ENCODE measurements at places on chromosomes 3 and 15. TPM values are rescaled to one million over a fixed set of nuclear protein-coding genes. Genes with fewer than 3 reads are reported as not detected.
A peak's percentile ranks its signal among the peaks of the same experiment; 100 is the strongest.

GRCh38 chr15:34065261-34065660, 26.3 kb upstream of the AVEN start:
- no peak for DNase-seq

DNA sequence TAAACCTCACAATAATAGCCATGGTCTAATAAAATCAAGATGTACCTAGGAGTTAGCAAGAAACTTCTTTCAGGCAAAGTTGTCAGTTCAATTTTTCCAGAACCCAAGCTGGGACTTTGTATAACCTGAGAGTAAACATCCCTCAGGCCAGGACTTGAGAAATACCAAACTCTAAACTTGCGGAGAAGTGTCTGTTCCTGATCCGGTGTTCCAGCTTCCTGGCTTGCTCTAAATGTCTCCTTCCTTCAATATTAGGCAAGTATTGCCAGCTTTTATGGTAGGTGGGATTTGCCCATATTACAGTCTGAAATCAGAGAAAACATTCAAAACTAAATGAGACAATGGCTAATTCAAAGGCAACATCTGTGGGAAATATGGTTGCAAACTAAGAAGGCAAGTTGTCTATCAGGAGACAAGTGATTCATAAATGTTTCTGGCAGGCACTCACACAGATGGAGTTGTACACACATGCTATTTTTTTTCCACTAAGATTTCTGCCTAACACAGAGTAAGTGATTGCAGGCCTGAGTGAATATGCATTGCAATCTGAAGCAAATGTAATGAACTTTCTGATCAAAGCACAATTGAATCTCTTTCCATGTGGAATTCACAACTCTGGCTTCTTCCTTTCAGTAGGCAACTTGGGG, 88.3 kb upstream of the COL8A1 start:
- DNase-seq: no peak

GRCh38 chr3:53361852-53362251, 14.5 kb upstream of the DCP1A start:
- DNase-seq: no peak

GRCh38 chr3:81299481-81299880, 462.0 kb downstream of the GBE1 start:
- no peak for DNase-seq

GRCh38 chr3:126549861-126550487, 8.8 kb downstream of the C3orf22 start:
- DNase-seq: no peak

DNA sequence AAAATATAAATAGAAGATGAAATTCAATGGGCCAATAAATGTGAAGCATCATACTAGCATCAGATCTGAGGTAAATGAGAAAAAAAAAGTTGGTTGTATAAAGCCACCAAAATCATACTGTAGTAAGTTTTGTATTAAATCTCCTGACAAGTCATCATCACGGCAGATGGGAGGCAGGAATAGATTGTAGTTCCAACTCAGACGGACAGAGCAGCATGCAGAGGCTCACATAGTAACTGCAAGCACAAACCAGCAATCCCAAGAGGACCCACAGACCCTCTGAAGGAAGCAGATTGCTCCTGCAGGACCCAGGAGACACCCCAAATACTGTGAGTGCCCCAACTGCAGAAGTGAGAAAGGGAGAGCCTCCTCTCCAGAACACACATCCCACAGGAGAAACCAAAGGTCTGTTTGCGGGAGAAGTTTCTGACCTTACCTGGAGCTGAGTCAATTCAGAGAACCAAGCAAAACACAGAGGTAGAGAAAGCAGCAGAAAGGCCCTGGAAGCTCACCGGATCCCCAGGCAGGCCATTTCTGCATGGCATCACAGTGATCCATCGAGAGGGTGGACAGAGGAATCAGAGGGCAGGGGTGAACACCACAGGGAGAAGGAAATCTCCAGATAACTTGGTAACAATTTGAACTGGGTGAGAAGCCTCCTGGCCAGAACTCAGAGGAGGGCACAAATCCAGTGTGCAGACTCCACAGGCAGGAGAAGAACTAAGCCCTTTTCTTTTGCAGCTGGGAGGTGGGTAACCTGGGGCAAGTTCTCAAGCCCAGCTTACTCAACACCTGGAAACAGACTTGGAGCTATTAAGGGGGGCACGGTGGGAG, 141.6 kb upstream of the ARHGEF26 start:
- DNase-seq: no peak

DNA sequence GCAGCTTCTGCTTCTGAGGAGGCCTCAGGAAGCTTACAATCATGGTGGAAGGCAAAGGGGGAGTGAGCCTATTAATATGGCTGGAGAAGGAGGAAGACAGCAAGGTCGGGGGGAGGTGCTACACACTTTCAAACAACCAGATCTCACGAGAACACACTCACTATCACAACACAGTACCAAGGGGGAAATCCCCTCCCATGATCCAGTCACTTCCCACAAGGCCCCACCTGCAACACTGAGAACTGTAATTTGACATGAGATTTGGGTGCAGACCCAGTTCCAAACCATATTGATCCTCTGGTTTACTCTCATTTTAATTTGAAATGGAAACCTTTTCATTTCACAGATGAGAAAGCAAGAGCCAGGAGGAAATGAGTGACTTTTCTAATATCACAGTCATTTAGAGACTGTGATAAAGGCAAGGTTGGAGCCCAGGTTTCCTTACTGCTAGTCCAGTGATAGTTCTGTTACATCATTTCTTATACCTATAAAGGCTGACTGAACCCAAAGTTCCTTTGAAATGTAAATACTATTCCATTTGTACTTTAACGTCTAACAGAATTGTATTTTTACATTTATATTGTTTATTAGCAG, 105.8 kb upstream of the GAP43 start:
- peak; percentile 3 for DNase-seq

EXD1 gene
- not detected for total RNA-seq

LMCD1 gene
- 2.7 TPM for total RNA-seq

All from activated naive CD8-positive, alpha-beta T cell treated with anti-CD3 and anti-CD28 coated beads for 36 hours (primary cell).